Glutamatergic neuron (in vitro differentiated cells): ENCODE measurements at places on chromosomes 7 and 10. TPM values are rescaled to one million over a fixed set of nuclear protein-coding genes. Genes with fewer than 3 reads are reported as not detected.
A peak's percentile ranks its signal among the peaks of the same experiment; 100 is the strongest.

RNF32 gene
- total RNA-seq = 2.2 TPM

ATAD1 gene
- 79.0 TPM for total RNA-seq

FFAR4 gene
- total RNA-seq = not detected

MEST gene
- 186 TPM for total RNA-seq

COL1A2 gene
- 6.8 TPM for total RNA-seq

SP8 gene
- total RNA-seq = not detected

- DNase-seq = peak; percentile 38
These were observed 66.2 kb downstream of the FAM241B start for GRCh38 chr10:69696073-69696731.

DNA sequence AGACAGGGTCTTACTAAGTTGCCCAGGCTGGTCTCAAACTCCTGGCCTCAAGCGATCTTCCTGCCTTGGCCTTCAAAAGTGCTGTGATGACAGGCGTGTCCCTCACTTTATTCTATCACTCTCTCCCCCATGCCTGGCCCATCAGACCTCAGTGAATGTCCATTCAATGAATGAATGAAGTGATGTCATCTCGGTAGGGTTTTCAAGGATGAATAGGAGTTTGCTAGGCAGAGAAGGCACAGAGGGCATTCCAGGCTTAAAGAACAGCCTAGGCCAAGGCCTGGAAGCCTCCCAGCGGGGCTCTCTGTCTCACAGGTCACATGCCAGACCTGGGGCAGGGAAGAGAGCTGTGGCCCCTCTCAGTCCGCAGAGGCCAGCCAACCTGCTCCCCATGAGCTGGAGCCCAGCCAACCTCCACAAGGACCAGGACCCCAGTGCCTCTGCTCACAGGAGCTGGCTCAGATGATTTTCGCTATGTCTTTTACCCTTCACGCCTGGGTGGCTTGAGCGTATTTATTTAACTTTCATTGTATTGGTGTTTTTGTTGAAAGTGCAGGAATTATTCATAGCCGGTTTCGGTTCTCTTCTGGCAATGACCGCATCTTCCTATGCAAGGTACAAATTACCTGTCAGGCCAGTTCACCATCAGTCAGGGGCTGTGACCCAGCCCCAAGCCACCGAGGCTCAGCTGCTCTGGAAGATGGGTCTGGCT is 11.8 kb upstream of the TNRC18 start:
- no peak for DNase-seq

GRCh38 chr10:3467052-3467951 is 294.7 kb upstream of the PITRM1 start:
- no peak for DNase-seq

GRCh38 chr7:22725585-22725984 is 1.4 kb upstream of the IL6 start:
- no peak for DNase-seq

DNA sequence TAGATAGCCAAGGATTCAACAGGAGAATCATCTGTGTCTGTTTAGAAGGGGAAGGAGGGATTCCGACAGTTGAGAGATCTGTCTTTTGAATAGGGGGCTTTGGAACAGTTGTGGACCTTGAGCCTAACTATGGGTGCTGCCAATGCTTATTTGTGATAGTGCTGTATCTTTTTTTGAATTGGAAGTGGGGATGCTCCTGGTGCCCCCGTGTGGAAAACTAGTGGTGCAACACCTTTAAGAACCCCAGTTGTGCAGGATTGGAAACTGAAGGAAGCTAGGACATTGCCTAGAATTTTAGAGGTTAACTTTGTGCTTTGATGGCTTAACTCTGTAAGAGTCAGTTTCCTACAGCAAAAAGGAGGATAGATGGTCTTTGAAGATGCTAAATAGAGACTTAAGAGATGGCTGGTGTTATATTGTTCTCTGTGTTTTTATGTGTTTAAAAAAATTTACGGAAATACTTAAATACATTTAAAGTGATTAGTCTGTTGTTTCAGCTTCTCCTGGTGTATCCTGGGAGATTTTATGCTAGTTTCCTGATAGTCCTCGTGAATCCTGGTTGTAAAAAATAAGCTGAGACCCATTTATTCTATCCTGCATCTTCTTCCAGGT is 69.3 kb downstream of the AP3M1 start:
- peak; percentile 41 for DNase-seq
